ENCODE measurements at places on chromosomes 4 and X.

DNA sequence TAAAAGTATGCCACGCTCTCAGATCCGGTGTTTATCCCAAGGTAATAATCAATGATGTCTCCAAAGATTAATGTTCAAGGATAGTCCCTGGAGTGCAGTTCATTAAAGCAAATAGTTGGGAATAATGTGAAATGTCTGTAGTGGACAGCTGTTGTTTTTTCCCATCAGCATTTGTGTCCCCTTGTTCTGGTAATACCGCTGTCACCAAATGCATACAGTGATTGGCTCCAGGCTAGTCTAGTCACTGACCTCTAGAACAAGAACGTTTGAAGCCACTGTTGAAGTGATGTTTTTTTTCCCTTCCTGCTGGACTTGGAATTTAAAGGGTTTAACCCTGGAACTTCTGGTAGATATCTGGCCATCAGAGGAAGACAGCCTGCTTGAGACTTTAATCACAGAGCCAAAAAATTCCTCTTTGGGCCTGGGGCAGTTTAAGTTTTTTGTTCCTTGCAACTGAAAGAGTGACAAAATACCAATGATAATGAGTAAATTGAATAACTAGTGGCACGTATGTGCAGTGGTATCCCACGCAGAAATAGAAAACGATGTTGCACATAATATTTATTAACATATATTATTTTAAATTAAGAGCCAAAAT is 30.6 kb downstream of the HSD17B11 start:
- no peak for DNase-seq

GRCh38 chrX:136192839-136193414 is 45.6 kb downstream of the FHL1 start:
- peak; percentile 76 for DNase-seq

DNA sequence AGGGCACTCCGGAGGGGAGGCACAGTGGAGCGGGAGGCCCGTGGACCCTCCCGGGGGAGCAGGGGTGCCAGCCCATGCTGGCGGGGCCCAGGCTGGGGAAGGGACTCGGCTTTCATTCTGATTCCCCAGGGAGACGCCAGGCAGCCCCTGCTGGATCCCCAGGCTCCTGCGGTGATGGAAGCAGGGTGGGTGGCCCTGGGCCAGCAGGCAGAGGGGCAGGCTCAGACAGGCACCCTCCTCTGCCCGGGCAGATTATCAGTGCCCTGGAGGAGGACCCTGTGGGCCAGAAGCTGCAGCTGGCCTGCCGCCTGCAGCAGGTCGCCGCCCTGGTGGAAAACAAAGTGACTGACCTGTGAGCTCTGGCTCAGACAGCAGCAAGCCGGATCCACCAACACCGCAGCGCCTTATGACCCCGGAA is 2.1 kb upstream of the SRPK3 start:
- DNase-seq, result no peak

GRCh38 chr4:106551724-106552123 is 183.1 kb upstream of the GIMD1 start:
- DNase-seq, result no peak

DNA sequence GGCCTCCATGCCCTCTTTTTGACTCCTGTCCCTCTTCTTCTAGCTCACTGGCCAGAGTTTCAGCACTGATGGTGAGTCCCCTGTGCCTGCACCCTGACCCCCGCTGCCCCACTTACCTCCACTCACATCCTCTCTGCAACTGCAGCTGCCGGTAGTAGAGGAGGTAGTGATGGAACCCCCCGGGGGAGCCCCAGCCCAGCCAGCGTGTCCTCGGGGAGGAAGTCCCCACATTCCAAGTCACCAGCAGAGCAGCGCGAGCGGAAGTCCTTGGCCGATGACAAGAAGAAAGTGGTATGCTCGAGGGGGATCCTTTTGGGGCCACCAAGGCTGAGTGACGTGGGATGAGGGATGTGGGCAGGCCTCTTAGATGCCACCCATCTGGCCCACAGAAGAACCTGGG is 5.8 kb downstream of the ARAF start:
- no peak for DNase-seq

GRCh38 chr4:115058533-115058932 is 54.9 kb downstream of the NDST4 start:
- DNase-seq, result no peak

DNA sequence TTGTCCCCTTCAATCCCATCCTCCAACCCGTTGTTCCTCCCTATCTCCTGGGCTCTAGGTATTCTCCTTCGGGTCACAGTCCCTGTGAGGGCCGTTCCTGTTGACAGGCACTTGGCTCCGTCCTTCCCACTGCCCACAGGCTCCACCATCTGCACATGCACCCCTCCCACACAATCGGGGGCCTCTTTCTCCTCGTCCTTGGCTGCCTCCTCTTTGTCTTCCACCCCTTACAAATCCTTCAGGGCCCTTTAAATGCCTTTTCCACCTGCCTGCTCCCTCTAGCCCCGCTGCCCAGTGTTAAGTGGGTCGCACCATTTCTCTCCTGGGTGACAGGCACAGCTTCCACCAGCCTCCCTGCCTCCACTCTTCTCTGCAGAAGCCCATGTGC is 2.7 kb upstream of the AVPR2 start:
- no peak for DNase-seq
